ENCODE measurements at places on chromosomes 6 and 20.

DNA sequence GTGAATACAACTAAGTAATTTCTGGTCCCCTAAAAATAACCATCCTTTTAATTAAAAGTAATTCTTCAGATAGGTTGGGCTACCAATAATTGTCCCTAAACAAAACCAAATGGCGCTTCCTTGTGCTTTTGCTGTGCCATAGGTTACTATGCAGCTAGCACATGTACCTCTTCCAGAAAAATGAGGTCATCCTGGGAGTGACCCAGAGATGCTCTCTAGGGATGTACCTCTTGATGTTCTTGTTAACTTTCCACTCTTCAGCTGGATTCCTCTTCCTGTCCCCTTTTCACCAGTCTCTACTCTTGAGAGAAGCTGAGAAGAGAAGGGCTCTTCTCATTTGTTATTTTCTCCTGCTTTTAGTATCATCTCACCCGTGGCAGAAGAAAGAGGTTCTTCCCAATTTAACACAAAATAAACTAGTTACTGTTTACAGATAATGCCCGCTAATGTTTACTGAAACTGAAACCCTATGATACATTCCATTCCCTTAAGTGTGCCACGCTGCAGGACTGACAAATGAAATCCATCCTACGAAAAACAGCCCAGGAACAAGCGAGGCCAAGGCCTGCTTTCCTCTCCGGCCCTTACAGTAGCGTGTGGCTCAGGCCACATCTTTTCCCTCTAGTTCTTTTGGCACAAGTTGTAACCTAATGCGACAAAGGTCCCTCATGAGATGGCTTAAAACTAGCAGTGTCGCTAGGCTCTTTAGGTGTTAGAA, 24.2 kb downstream of the MRS2 start:
- DNase-seq: no peak

DNA sequence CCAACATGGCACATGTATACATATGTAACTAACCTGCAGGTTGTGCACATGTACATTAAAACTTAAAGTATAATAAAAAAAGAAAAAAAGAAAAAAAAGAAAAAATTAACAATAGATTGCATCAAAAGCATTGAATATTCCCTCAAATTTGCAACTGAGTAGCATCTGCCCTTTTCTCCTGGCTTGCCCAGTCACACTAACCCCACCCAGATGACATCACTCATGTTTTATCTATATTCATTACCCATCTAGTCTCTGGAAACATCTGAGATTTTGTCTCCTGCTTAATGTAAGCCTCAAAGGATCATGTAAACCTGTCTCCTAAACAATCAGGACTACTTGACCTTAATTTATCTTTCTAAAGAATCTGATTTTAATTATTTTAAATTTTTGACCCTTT, 706.8 kb downstream of the CD109 start:
- DNase-seq: no peak

- DNase-seq: no peak
Measured at GRCh38 chr6:78611886-78612480, 255.4 kb upstream of the IRAK1BP1 start.

GRCh38 chr6:20969551-20969950, 435.3 kb downstream of the CDKAL1 start:
- no peak for DNase-seq

GRCh38 chr6:41515995-41516394, 30.2 kb upstream of the FOXP4 start:
- DNase-seq: no peak
